ENCODE measurements at places on chromosomes 12 and 14.

- no peak for DNase-seq
Measured at GRCh38 chr14:77310026-77310425, 10.7 kb downstream of the POMT2 start.

DNA sequence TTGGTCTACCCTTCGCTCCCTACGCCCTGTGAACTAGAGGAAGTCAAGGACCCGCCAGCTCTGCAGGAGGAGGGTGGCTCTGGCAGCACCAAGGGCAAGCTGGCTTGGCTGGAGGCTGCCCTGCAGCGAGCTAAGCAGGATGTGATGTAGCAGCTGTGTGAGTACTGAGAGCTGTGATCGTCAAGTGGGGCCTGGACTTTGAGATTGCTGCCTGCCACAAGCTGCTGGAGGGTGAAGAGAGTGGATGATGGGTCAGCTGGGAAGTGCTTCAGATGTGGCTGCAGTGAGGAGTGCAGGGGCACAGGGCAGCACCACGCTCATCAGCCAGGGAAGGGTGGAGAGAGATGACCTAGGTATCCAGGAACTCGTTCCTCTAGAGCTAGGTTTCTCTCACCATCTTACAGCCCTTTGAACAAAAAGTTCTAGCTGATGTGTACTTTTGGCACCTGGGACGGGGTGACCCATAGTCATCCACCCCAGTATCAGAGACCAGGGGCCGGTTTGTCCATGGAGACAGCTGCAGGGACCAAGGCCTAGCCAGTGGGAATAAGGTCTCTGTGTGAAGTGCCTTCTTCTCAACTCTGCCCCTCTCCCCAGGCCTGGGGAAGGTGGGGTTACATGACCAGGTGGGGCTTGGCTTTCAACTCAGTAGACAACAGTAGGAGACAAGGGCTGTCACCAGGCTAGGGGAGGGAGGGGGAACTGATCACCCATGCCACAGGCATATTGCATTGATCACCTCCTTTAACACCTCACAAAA lies 3.2 kb downstream of the KRT86 start:
- DNase-seq, result no peak

GRCh38 chr12:39173726-39174125 lies 268.3 kb upstream of the CPNE8 start:
- no peak for DNase-seq

DNA sequence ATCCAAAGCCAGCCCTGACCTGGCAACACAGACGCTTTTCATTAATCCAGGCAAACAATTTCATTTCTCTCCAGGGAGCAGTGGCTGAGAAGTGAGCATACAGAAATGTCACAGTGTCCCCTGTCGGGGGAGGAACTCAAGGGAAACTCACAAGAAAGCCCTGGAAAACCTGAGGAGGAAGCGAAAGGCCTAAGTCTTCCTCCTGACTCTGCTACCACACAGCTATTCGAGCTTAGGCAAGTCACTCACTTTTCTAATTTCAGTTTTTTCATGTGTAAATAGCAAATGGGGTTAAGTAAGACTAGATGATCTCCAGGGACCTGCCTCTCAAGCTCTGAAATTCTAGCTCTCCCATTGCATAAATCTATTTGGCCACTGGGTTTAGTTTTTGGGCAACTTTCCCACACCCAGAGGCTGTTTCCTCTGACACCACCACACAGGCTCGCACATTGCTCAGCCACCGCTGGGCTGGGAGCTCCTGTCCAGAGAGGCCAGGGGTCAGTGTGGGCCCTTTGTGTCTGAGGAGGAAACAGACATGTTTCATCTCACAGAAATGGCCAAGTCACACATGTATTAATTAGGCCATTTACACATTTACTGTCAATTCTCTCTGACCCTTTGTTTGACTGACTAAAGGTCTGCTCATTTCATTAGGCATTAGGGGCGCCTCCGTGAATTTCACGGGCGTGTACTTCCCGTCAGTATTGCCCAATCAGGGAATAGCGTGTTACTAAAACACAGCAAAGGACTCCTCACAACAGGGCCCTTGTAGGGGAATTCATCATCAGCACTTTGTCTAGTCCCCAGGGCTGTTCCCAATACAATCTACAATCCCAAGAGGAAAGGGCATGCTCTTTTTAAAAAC lies 9.8 kb upstream of the PNMA1 start:
- peak; percentile 78 for DNase-seq

- no peak for DNase-seq
Measured at GRCh38 chr14:36174767-36175424, 1.6 kb downstream of the PTCSC3 start.

All from heart left ventricle (tissue), 16 donors.